ENCODE measurements at places on chromosomes 6 and 20.
A peak's percentile ranks its signal among the peaks of the same experiment; 100 is the strongest.

DNA sequence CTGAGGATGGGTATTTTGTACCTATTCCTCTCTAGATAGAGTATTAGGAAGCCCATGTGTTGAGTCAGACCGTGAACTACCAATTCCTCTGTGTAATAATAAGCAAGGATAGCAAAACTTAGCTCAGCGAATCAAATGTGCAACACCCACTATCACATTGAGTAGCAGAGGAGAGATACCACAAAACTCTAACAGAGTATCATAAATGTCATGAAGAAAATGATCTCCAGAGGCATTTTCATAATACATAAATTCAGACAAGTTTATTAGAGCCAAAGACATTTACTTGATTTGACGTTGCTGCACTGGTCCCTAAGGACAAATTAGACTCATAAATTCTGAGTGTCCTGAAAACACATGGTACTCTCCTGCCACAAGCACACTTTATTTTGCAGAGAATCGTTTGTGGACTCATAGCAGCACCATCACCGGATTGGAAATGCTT is 245.2 kb downstream of the HAO1 start:
- peak; percentile 8 for DNase-seq

- no peak for DNase-seq
Measured at GRCh38 chr6:8337147-8337546, 98.2 kb downstream of the SLC35B3 start.

DNA sequence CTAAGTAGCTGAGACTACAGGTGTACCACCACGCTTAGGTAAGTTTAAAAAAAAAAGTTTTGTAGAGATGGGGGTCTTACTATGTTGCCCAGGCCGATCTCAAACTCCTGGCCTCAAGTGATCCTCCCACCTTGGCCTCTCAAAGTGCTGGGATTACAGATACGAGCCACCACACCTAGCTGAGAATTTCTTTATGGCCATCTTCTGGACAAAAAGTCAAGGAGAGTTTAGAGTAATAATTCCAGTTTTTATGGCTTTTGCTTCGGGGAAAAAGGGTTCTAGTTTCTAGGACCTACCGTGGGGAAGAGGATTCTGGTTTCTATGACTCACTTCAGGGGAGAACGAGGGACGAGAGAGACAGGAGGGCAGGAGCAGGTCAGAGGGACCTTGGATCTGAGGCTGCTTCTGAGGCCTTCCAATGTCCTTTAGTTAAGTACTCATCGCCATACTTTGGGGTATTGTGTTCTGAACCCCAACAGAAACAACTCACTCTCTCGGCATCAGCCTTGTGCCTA is 69.3 kb upstream of the IER3 start:
- no peak for DNase-seq

DNA sequence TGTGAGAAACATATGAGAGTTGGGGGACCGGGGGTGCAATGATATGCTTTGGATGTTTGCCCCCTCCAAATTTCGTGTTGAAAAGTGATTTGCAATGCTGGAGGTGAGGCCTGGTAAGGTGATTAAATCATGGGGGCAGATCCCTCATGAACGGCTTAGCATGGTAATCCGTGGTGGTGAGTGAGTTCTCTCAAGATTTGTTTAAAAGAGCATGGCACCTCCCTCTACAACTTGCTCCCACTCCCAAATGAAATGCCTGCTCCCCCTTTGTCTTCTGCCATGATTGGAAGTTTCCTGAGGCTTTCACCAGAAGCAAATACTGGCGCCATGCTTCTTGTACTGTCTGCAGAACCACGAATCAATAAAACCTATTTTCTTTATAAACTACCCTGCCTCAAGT is 2.5 kb downstream of the DEK start:
- DNase-seq: no peak

- DNase-seq: no peak
Measured at GRCh38 chr20:10856237-10857015, 182.6 kb upstream of the JAG1 start.

DNA sequence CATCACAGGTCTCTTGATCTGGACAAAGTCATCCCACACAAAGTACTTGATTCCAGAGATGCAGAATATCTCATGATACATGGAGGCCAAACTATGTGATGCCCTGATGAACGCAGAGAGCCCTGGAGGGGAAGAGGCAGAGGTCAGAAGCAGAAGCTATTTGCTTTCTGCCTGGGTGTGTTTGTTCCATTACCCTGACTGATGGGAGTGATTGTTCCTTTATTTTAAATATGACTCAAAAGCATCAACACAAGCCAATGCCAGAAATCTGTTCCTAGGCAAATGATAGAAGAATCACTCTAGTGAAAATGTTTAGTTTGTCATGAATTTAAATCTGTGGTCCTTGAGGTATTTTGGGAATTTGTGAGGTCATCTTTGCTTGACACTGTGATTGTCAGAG is 54.7 kb upstream of the GGTLC1 start:
- DNase-seq: no peak

DNA sequence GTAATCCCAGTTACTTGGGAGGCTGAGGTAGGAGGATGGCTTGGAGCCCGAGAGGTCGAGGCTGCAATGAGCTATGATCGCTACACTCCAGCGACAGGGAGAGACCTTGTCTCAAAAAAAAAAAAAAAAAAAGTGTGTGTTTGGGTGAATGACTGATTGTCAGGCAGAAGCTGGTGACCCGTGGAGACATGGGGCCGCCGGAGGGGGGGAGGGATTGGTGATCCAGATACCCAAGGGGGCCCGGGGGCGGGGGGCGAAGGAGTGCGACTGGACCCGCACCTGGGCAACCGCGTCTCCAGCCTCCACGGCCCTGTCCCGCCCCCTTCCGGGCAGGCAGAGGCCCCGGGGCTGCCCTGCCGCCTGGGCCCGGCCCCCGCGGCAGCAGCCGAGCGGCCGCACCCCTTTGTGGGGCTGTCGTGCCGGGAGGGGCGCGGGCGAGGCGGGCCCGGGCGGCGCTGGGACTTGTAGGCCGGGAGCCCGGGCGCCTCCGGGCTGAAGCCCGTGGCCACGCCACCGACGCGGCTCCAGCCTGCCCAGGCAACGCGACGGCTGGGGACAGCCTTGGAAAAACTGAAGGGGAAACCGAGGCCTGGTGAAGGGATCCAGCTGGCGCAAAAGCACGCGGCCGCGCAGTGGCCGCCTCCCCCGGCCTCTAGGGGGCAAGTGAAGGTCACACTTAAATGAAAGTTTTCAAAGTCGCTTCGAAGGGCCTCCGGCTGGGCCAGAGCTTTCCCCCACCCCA is 2.1 kb upstream of the RBM38 start:
- peak; percentile 85 for DNase-seq

DNA sequence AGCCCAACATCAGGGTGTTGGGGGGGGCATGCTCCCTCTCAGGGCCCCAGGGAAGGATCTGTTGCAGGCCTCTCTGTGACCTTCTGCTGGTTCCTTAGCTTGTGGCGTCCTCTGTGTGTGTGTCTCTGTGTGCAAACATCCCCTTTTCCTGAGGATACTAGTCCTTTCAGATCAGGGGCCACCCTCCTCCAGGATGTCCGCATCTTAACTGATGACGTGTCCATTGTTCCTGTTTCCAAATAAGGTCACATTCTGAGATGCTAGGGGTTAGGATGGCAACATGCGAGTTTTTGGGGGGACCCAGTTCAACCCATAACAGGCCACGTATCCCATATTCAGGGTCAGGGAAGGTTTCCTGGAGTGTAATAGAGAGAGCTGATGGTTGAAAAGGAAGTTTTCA is 40.9 kb downstream of the GMPR start:
- no peak for DNase-seq

DNA sequence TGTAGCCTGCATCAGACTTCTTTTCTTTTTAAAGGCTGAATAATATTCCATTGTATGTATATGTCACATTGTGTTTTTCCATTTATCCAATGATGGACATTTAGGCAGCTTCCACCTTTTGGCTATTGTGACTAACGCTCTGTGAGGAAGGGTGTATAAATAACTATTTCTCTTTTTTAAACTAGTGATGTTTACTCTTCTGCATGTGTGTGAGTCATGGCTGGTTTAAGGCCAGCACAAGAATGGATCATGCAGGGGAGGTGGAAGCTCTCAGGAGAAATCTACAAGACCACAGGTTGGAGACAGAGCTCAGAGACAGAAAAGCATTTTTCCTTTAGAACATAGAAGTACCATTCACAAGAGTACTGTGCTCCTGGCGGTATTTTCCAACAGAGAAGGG is 307.2 kb downstream of the SOX4 start:
- DNase-seq: no peak

DNA sequence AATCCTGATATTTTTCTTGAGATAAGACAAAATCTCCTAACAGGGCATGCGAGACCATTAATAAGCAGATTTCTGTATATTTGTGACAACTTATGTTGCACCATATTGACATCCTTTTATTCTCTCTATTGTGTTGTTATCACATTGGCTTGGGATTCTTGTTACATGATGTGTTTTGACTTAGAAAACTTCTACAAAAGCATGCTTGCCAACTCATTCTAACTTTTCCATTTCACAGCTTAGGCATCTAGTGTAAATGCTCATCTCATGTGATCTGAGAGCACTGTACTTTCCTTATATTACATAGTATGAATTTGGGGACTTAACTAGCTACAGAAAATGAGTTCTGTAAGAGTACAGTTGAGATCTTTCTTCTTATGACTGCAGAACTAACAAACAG is 1040.7 kb upstream of the ADGRB3 start:
- DNase-seq: no peak

- no peak for DNase-seq
Measured at GRCh38 chr6:2793534-2794151, 28.4 kb downstream of the WRNIP1 start.

DNA sequence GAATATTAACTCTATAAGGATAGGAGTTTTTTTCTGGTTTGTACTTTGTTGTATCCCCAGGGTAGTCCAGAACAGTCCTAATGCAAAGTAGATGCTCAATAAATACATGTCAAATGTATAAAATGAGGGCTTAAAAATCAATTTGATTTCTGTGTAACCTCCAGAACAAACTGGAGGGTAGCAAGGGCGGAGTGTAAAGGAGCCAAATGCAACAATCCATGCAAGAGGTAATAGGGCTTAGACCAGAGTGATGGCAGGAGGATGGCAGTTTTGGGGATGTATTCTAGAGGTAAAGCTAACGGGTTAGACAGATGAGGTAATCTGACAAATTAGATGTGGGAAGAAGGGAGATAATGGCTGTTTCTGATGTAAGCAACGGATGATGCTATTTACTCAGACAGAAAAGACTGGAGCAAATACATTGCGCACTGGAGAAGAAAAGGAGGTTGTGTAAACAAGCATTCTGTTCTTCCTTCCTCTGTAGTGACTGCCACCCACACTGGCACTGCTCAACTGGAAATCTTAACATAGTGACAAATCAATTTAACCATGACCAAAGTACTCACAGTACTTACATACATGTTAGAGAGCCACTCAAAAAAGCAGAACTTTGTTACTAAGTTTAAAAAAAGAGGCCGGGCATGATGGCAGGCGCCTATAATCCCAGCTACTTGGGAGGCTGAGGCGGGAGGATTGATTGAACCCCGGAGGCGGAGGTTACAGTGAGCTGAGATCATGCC is 2.0 kb downstream of the ZNF318 start:
- DNase-seq: no peak

DNA sequence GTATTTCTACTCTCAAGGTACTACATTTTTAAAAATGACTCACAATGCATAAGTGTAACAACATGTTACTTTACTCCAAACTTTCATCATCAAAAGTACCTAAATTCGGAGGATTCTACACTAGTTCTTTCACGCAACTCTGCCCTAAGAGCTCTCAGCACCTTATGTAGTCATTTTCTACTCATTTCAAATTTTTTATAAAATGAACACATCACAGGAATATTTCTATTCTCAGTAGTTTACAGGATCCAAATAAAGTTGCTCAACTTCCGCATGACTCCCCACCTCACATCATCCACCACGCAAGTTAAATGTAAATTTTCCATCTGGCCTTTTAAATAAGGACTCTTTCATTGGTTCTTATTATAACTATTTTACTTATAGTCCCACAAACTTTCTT is 344.9 kb upstream of the MANEA start:
- peak; percentile 23 for DNase-seq

DNA sequence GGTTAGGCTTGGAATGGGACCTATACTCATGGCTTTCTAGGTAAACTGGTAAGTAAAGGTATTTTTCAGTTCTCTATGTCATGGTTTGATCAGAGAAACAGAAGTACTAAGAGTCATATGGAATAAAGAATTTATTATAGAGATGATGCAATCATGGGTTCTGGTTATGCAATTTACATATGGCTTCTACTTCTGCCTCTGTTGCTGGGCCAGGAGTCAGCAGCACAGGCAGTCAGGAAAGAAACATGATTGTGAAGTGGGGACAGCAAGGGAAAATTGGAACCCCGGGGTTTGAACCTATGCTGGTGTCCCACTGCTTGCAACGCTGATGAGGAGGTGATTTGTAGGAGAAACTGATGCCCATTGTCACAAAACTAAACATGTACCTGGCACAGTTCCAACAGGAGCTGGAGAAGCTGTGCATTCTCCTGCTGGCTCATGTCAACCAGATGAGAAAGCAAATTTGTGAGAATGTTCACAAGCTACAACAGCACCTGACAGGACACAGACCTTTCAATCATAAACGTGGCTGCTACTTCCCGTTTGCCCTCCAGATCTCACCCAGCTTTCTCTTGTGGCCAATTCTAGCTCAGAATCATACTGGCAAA is 887.1 kb downstream of the TFAP2A start:
- DNase-seq: no peak

- DNase-seq: no peak
Measured at GRCh38 chr6:50658561-50658960, 54.8 kb upstream of the TFAP2D start.

GRCh38 chr20:62357187-62357667 is 9.9 kb downstream of the LAMA5 start:
- DNase-seq: peak; percentile 58

- no peak for DNase-seq
Measured at GRCh38 chr20:46081074-46081473, 8.7 kb downstream of the NCOA5 start.

DNA sequence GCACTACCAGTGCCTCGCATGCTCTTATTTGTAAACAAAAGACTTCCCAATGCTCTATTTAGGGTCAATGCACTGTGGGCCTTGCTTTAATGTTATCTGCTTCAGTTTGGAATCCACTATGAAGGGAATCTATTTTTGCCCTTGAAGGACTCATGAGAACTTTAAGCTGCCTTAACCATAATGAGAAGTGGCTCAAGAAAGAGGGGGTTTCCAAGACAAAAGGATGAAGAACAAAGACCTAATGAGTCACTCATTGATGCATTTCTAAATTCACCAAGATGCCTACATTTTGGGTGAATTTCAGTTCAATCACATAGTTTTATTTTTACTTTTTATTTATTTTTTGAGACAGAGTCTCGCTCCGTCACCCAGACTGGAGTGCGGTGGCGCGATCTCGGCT is 228.2 kb downstream of the LY86 start:
- DNase-seq: no peak

DNA sequence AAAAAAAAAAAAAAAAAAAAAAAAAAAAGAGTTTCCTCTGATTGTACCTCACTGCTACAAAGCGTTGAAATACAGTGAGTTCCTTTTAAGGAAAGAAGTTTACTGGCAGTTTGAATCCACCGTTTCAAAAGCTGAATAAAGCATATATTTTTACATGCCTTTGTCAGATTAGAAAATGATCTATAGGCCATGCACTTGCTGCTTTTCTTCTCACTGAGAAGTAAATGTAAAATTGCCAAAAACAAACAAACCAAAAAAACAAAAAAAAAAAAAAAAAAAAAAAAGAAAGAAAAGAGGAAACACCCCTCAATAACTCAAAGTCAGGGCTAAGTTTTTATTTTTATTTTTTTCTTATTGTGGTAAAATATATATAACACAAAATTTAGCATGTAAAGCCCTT is 81.9 kb downstream of the LYRM4 start:
- no peak for DNase-seq
